MCF 10A (cell line): ENCODE measurements at places on chromosomes 11 and 22. TPM values are rescaled to one million over a fixed set of nuclear protein-coding genes. Genes with fewer than 3 reads are reported as not detected.

Gene CCDC88B
- 4.2 and 6.0 TPM in 2 replicates for total RNA-seq

Gene HTR3B
- total RNA-seq, result not detected in 2 replicates

Gene ANGPTL5
- not detected in 2 replicates for total RNA-seq

Gene KRTAP5-7
- not detected in 2 replicates for total RNA-seq

Gene CENPM
- total RNA-seq, result 9.1 and 21.1 TPM in 2 replicates
